PC-9 (cell line): ENCODE measurements at places on chromosomes 2 and 18. TPM values are rescaled to one million over a fixed set of nuclear protein-coding genes. Genes with fewer than 3 reads are reported as not detected.
A peak's percentile ranks its signal among the peaks of the same experiment; 100 is the strongest.

- peaks cover 100% of the 10 kb centered on the region for H3K27me3 ChIP-seq
- no peak overlapping the region for H3K4me3 ChIP-seq
- H3K27ac ChIP-seq, result no peak overlapping the region
- H3K4me1 ChIP-seq, result no peaks in the 10 kb centered on the region
- DNase-seq, result no peak
- no peaks in the 10 kb centered on the region for H3K36me3 ChIP-seq
Measured at GRCh38 chr2:239809391-239809790, 215.8 kb downstream of the NDUFA10 start.

DNA sequence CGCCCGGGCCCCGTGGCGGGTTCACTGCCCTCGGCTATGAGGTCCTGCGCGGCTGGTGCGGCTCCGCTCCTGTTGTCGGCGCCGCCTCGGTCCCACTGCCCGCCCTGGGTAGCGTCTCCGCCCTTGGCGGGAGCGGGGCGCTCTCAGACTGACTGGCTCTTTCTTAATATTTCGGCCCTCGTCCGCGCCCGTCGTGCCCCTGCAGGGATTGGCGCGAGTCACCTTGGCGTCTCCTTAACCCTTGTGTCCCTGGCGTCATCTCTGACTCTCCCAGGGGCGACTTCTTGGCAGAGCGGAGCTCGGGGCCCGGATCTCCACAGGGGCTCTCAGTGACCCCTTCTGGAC lies 1.3 kb downstream of the PTMA start:
- H3K27me3 ChIP-seq, result no peaks in the 10 kb centered on the region
- peak overlapping the region; percentile 76 for H3K27ac ChIP-seq
- H3K36me3 ChIP-seq, result peaks cover 18% of the 10 kb centered on the region
- H3K4me1 ChIP-seq, result peaks cover 30% of the 10 kb centered on the region
- peak; percentile 47 for DNase-seq
- peak overlapping the region; percentile 100 for H3K4me3 ChIP-seq

The CCDC68 gene
- total RNA-seq, result 2.7 and 2.9 TPM in 2 replicates

- H3K36me3 ChIP-seq, result no peaks in the 10 kb centered on the region
- H3K27me3 ChIP-seq, result no peaks in the 10 kb centered on the region
- no peak overlapping the region for H3K27ac ChIP-seq
- H3K4me3 ChIP-seq, result no peak overlapping the region
- no peaks in the 10 kb centered on the region for H3K4me1 ChIP-seq
Measured at GRCh38 chr2:44777036-44777435, 164.5 kb upstream of the SIX3 start.

- H3K36me3 ChIP-seq, result no peaks in the 10 kb centered on the region
- no peaks in the 10 kb centered on the region for H3K27me3 ChIP-seq
- H3K4me1 ChIP-seq, result peaks cover 4% of the 10 kb centered on the region
- no peak for DNase-seq
- no peak overlapping the region for H3K4me3 ChIP-seq
- no peak overlapping the region for H3K27ac ChIP-seq
Measured at GRCh38 chr2:108541451-108541850, 7.2 kb downstream of the LIMS1 start.

DNA sequence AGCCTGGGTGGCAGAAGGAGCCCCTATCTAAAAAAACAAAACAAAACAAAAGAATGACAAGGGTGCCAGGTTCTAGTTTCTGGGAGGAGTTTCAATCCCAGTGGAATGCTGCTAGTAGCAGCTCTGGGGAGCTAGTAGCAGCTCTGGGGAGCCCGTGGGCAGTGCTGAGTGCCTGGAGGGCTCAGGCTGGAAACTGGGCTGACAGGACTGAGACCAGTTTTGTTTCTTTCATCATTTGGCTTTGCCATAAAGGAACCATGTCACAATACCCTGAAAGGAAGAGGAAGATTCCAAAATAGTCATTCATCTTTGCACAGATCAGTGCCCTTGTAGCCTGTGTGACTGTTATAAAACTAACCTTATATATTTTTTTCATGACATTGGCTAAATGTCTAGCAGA lies 10.6 kb downstream of the MFSD6 start:
- no peaks in the 10 kb centered on the region for H3K27me3 ChIP-seq
- H3K36me3 ChIP-seq, result no peaks in the 10 kb centered on the region
- H3K4me3 ChIP-seq, result no peak overlapping the region
- no peaks in the 10 kb centered on the region for H3K4me1 ChIP-seq
- H3K27ac ChIP-seq, result no peak overlapping the region

DNA sequence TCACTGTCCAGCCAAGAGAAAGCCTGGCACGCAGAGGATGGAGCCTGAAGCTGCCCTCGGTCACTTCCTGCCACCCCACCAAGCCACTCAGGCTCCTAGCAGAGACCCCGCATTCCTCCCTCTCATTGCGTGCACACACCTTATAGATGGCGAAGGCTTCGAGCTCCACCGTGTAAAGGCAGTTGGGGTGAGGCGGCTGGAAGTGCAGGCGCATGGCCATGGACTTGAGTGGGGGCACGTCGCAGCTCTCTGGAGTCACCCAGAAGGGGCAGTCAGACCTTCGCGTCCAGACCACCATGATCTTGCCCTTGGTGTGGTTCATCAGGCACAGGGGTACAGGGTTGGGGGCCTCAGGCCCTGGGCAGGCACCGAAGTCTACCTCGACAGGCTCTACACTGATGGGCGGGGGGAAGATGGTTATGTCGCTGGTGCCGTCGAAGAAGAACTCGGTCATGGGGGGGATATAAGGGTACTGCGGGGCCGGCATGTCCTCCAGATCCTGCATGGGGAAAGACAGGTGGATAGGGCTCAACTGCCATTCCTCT lies 13.7 kb downstream of the CFAP65 start:
- no peak overlapping the region for H3K4me3 ChIP-seq
- H3K4me1 ChIP-seq, result no peaks in the 10 kb centered on the region
- no peak overlapping the region for H3K27ac ChIP-seq
- DNase-seq, result no peak

GRCh38 chr18:23664674-23665073 lies 2.0 kb upstream of the ANKRD29 start:
- no peak for DNase-seq
- H3K27me3 ChIP-seq, result no peaks in the 10 kb centered on the region
- H3K27ac ChIP-seq, result no peak overlapping the region
- H3K4me1 ChIP-seq, result peaks cover 6% of the 10 kb centered on the region
- no peak overlapping the region for H3K4me3 ChIP-seq

DNA sequence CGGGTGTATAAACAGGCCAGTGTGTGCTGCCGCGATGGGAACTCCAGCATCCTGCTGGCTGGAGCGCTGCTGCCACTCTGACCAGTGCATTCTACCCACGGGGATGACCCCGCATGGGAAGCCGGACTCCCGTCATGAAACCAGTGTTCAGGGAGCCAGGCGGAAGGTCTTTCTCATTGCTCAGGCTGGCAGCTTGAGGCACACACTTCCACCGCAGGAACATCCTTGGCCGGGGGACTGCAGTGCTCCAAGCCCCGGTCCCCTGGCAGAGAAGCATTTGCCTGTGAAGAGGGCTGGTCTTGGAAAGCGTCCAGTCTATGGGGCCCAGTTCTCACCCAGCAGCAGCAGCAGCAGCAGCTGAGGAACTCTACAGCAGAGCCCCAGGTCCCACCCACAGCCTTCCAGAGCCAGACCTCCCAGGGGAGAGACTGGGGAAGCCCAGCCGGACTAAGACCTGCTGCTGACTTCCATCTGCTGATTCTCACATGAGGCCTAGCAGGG lies 235.9 kb downstream of the KLHL29 start:
- H3K36me3 ChIP-seq, result no peaks in the 10 kb centered on the region
- no peaks in the 10 kb centered on the region for H3K27me3 ChIP-seq
- H3K4me1 ChIP-seq, result no peaks in the 10 kb centered on the region
- H3K27ac ChIP-seq, result no peak overlapping the region

DNA sequence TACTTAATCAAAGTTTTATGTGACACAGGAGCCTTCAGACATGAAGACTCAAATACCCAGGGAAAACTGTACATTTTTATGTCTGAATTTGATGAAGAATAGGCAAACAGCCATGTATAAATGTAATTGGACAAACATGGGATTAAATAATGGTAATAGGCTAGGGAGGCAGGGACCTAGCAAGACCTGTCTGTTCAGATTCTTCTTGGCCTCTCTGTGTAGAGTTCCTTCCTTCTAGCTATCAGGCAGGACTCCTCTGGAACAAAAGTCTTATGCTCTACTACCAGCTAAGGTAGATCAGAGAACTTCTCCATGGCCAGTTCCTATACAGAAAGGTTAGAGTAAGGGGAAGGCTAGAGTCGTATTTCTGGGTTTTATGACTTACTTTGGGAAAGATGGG lies 9.5 kb upstream of the PARD3B start:
- DNase-seq, result peak; percentile 67
- H3K27me3 ChIP-seq, result no peaks in the 10 kb centered on the region
- peaks cover 33% of the 10 kb centered on the region for H3K4me1 ChIP-seq
